ENCODE measurements at places on chromosomes 7 and 10.
A peak's percentile ranks its signal among the peaks of the same experiment; 100 is the strongest.

GRCh38 chr7:157972914-157973313 lies 614.7 kb downstream of the PTPRN2 start:
- no peak for DNase-seq

DNA sequence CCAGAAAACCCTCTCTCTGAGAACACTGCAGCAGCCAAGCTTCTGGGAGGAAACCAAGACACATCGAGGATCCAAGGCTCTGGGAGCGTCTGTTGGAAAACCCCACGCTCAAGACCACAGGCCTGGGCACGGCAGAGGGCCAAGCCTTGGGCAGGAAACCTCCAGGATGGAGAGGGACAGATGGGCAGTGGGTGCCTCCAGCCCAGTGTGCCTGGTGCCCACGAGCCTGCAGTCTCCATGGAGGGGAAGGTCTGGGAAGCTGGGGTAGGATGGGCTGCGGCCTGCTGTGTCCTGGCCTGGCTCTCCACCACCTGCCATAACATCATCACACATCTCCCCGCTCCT lies 96.1 kb downstream of the FAM53B start:
- DNase-seq, result no peak

GRCh38 chr7:12586271-12586670 lies 15.8 kb downstream of the SCIN start:
- DNase-seq, result no peak

GRCh38 chr10:91287276-91287675 lies 66.8 kb downstream of the PCGF5 start:
- peak; percentile 18 for DNase-seq

GRCh38 chr10:99403674-99404073 lies 26.8 kb downstream of the GOT1 start:
- DNase-seq, result no peak

DNA sequence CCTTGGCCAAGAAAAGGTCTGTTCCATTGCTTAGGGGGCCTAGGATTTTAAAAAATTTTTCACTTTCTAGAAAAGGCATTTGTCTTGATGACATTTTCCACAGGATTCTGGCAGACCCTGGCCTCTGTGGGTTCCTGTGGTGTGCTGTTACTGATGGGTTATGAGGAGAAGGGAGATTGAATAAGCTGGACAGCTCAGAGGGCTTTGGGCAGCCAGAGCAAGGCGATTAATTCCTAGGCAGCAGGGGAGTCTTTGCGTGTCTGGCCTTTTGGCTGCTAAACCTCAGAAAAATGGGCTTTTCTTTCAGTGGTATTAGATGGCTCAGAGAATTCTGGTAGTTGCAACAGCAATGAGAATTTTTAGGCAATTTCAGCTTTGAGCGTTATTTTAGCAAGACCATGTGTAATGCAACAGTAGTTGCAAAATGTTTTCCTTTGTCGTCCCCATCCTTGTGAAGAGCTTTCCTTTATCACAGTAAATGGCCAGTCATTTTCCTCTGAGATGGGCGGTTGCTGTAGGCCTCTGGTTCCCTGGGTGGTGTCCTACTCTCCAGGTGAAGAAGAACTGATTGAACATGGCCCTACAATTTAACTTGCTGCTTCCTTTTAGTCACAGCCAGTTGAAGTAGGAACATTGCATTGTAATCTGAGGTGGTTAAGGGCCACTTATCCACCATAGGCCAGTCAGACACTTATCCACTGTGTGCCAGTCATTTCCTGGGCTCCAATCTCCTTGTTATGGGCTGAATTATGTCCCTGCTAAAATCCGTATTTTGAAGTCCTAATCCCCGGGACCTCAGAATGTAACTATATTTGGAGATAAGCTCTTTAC lies 43.2 kb downstream of the SH2D4B start:
- DNase-seq, result no peak
